A549 treated with CORT108297 at 1 μM for 4 hours (cell line): ENCODE measurements at places on chromosomes 4 and X. TPM values are rescaled to one million over a fixed set of nuclear protein-coding genes. Genes with fewer than 3 reads are reported as not detected.

TMEM35A gene
- not detected in 5 replicates for total RNA-seq

IL21 gene
- not detected in 5 replicates for total RNA-seq

L1CAM gene
- 19.7 to 25.6 TPM (median 22.5 TPM) in 5 replicates for total RNA-seq

ADAM29 gene
- total RNA-seq, result not detected in 5 replicates

SPANXC gene
- 0.44 to 1.4 TPM (median 0.92 TPM) in 5 replicates for total RNA-seq

CLDN22 gene
- not detected in 5 replicates for total RNA-seq

TBC1D25 gene
- 9.5 to 12.7 TPM (median 11.8 TPM) in 5 replicates for total RNA-seq

QRFPR gene
- total RNA-seq, result 0.07 to 0.08 TPM in 2 of 5 replicates, not detected in the others

ZNF630 gene
- 0.21 to 0.38 TPM (median 0.26 TPM) in 5 replicates for total RNA-seq

IL3RA gene
- total RNA-seq, result 0.10 to 0.38 TPM (median 0.17 TPM) in 5 replicates

PAK3 gene
- total RNA-seq, result 0.04 to 0.11 TPM (median 0.09 TPM) in 3 of 5 replicates, not detected in the others

SHROOM3 gene
- 4.5 to 9.2 TPM (median 7.1 TPM) in 5 replicates for total RNA-seq

SORCS2 gene
- total RNA-seq, result 2.8 to 5.6 TPM (median 4.2 TPM) in 5 replicates

HTRA3 gene
- total RNA-seq, result 13.8 to 21.4 TPM (median 19.6 TPM) in 5 replicates

TRMT44 gene
- 4.9 to 7.0 TPM (median 6.9 TPM) in 5 replicates for total RNA-seq

KCNE5 gene
- 0.06 to 0.20 TPM (median 0.09 TPM) in 4 of 5 replicates, not detected in the other for total RNA-seq

SLC16A2 gene
- total RNA-seq, result 24.3 to 31.4 TPM (median 25.6 TPM) in 5 replicates

GYPE gene
- not detected in 5 replicates for total RNA-seq

RADX gene
- 0.03 to 0.12 TPM (median 0.04 TPM) in 5 replicates for total RNA-seq

ARHGEF9 gene
- total RNA-seq, result 3.5 to 5.9 TPM (median 5.1 TPM) in 5 replicates

SYNPO2 gene
- 1.1 to 1.8 TPM (median 1.5 TPM) in 5 replicates for total RNA-seq

CT83 gene
- not detected in 5 replicates for total RNA-seq

TGIF2LX gene
- total RNA-seq, result not detected in 5 replicates

HS3ST1 gene
- total RNA-seq, result 0.27 to 0.54 TPM (median 0.39 TPM) in 5 replicates

TMPRSS11A gene
- not detected in 5 replicates for total RNA-seq

C4orf50 gene
- not detected in 5 replicates for total RNA-seq

SSX4 gene
- total RNA-seq, result not detected in 5 replicates

COL4A5 gene
- total RNA-seq, result 11.4 to 14.9 TPM (median 13.4 TPM) in 5 replicates
